ENCODE measurements at places on chromosomes 2 and 18.

DNA sequence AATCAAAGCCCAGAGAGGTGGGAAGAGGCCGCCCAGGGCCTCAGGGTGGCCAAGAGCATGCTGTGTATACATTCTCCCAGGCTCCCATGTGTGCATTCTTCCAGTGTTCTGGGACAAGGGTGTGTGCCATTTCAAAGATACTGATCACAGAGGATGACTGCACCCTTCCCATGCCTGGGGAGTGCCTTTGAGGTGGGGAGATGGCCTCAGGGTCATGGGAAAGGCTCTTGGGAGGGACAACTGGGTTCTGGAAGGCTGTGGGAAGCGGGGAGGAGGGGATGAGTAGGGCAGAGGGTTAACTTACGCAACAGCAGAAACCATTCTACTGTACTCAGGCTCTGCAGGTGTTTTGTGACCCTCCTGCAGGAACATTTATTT lies 40.9 kb downstream of the KLHL29 start:
- no peak for DNase-seq

DNA sequence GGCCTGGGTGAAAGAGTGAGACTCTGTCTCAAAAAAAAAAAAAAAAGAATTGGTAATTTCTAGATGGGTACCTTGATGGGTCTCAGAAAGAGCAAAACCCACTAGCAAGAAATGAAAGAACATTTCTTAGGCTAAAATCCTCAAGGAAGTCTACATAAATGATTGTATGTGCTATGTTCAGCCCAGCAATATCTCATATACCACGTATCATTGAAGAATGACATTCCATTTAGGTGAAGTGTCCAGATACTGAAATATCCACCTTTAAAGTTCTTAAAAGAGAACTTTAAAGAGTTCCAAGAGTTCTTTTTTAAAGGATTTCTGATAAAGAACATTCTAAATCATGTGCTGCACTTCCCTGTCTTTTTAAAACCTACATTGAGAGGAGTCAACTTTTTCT lies 19.2 kb downstream of the NRP2 start:
- DNase-seq = no peak

GRCh38 chr2:108315444-108315934 lies 26.8 kb downstream of the SULT1C2 start:
- DNase-seq = peak; percentile 19

DNA sequence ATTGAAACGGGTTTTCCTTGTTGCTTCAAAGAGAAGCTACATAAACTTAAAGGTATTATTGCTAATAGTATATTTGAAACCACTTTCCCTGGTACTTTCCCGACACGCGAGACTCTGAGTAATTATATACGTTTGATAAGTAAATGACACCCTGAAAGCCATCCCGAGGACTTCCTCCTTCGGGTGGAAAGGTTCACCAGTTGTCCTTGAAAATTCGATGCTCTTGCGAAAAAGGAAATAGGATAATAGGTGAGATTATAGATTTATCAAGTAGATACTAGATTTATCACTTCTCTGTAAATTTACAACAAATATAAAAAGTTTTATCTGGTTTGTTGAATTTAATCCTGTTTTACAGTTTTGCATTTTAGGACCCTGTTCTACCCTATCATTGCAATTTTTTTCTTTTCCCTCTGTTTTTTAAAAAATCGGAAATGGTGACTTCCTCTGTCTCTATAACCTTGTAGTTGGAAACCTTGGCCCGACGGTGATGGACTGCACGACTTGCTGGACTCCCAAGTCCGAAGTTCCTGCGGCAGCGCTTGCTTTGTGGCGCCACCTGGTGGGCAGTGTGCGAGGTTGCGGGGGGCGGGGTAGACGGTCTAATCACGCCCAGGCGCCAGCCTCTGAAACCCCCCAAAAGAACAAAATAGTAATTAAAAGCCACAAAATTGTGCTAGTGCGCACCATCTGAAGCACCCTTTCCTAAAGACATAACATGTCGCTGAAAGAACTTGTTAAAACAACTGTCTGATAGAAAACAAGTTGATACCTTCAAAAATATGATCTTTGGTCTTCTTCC lies 972 bp upstream of the DLX2 start:
- peak; percentile 87 for DNase-seq

DNA sequence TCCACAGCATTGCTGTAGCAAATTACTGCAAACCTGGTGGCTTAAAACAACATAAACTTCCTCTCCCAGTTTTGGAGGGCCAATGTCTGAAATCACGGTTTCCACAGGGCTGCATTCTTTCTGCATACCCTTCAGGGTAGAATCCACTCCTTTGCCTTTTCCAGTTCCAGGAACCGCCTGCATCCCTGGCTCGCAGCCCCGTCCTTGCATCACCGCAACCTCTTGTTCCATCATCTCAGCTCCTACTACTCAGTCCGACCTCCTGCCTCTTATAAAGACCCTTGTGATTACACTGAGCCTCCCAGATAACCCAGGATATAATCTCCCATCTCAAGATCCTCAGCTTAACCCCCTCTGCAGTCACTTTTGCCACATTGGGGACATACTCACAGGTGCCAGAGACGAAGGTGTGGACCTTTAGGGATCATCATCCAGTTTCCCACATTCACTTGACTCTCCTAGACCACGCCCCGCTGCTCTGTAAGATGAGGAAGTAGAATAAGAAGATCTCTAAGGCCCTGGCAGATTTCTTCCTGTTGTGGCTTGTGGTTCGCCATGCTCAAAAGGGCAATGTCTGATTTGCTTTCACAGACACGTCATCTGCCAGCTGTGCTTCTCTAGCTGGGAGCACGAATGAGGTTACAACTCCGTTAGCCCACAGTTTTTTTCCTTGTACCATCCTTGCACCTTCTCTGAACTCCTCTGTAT lies 103.6 kb upstream of the AGAP1 start:
- DNase-seq = no peak

DNA sequence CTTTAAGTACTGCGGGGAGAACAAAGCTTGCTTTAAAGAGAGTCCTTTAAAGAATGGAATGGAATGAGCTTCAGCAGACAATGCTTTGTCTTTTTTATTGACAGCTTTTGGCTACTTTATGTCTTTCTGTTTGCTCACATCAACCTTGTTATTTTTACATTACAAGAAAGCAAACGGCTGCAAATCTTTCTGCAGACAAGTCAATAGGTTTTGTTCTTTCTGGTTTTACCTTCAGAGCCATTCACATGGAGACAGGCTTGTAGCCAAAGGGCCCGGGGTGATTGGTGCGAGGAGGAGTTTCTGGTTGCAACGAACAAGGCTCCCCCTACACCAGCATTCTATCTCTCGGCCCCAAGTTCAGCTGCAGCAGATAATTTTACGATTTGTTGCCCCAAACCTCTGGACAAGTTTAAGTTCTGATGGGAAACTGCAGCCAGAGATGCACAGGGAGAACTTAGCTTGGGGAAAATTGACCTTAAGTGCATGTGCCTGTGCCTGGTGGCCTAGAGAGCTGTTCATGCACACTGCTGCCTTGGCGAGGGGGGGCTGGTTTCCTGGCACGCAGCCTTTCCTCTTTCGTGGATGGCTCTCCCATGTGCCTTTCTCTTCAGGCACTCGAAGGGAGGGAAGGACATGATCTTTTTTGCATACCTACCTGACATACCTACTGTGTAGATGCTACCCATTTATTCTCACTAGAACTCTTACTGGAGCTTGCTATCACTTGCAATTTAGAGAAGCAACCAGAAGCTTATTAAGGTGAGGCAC lies 543.2 kb downstream of the DCDC2C start:
- peak; percentile 76 for DNase-seq

GRCh38 chr18:52312346-52312745 lies 27.7 kb upstream of the DCC start:
- peak; percentile 77 for DNase-seq

- DNase-seq = no peak
These were observed 36.7 kb upstream of the ITGA4 start for GRCh38 chr2:181420259-181421130.

GRCh38 chr2:239494578-239494977 lies 93.8 kb upstream of the HDAC4 start:
- no peak for DNase-seq

GRCh38 chr2:5410991-5411700 lies 281.0 kb upstream of the SOX11 start:
- peak; percentile 27 for DNase-seq

DNA sequence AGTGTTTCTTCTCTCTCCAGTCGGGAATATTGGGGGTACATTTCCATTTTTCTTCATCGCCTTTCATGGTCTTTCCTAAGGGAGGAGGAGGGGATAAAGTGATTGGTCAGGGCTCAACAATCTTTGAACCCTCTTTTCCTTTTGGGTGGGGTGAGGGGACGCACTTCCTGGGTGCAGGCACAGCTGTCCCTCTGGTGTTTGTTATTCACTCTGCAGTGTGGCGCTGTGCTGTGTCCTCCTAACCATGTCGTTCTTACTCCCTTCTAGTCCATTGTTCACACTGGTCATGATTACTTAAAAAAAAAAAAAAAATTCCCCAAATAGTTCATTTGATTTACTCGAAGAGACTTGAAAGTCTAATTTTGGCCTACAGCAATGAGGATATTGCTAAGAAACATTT lies 44.4 kb downstream of the ZBTB14 start:
- no peak for DNase-seq

GRCh38 chr2:180325416-180326120 lies 318.5 kb upstream of the CWC22 start:
- no peak for DNase-seq

GRCh38 chr2:129164220-129164949 lies 815.1 kb upstream of the RAB6C start:
- DNase-seq = no peak

GRCh38 chr18:24875777-24876176 lies 415.3 kb downstream of the HRH4 start:
- DNase-seq = no peak

GRCh38 chr18:38747153-38747552 lies 1181.6 kb upstream of the CELF4 start:
- no peak for DNase-seq

GRCh38 chr2:37489536-37489935 lies 145.1 kb downstream of the QPCT start:
- no peak for DNase-seq

- DNase-seq = no peak
These were observed 10.0 kb upstream of the CELF4 start for GRCh38 chr18:37575646-37576045.

DNA sequence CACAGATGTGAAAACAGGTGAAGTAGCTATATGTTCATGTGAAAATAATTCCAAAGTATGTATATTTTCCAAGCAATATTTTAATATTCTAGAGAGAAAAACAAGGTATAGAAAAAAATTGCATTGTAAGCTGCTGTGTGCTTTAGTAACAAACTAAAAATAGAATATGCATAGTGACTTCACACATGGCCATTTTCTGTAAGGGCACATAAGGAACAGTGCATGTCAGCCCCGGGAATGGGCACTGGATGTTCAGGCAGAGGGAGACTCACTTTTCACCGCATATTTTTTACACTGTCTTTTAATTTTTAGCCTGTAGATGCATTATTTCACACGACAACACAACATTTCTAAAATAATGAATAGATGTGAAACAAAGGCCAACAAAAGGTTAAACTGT lies 46.0 kb downstream of the CMPK2 start:
- DNase-seq = no peak

GRCh38 chr2:239201531-239201876 lies 199.3 kb downstream of the HDAC4 start:
- DNase-seq = no peak

DNA sequence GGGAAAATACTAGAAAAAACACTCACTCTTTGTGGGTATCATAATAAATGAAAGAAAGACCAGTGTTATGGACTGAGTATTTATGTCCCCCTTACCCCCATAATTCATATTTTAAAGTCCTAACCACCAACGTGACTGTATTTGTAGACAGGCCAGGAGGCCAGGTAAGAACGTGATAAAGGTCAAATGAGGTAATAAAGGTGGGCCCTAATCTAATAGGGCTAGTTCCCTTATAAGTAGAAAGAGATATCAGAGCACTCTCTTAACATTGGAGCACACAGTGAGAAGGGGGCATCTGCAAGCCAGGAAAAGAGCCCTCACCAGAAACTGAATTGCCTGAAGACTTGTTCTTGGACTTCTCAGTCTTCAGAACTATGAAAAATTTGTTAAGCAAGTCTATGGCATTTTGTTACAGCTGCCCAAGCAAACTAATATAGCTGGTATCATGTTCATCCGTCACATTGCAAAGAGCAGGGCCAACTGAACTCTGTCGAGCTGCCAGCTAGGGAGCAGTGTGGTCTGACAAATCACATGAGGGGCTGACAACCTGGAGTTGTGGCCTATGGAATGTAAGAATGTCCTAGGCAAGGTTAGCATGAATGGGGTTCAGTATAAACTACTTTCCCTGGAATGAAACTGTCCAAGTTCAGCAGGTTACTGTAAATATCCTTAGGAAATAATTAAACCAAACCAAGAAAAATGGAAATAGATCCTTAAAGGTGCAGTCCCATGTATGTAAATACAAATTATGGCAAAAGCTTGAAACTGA lies 280.9 kb downstream of the ZNF385B start:
- no peak for DNase-seq

- DNase-seq = no peak
These were observed 59.7 kb upstream of the TMEM18 start for GRCh38 chr2:736939-737338.

- DNase-seq = no peak
These were observed 80.6 kb downstream of the MAP4K4 start for GRCh38 chr2:101778102-101778501.

- no peak for DNase-seq
These were observed 263.9 kb downstream of the LTBP1 start for GRCh38 chr2:33210626-33211025.

GRCh38 chr18:25057491-25058050 lies 294.4 kb downstream of the ZNF521 start:
- DNase-seq = no peak

GRCh38 chr18:10147226-10147625 lies 233.4 kb downstream of the VAPA start:
- no peak for DNase-seq

- no peak for DNase-seq
These were observed 12.2 kb downstream of the SCN1A start for GRCh38 chr2:166115589-166115988.

- DNase-seq = no peak
These were observed 202.7 kb downstream of the PTH2R start for GRCh38 chr2:208609166-208609804.

DNA sequence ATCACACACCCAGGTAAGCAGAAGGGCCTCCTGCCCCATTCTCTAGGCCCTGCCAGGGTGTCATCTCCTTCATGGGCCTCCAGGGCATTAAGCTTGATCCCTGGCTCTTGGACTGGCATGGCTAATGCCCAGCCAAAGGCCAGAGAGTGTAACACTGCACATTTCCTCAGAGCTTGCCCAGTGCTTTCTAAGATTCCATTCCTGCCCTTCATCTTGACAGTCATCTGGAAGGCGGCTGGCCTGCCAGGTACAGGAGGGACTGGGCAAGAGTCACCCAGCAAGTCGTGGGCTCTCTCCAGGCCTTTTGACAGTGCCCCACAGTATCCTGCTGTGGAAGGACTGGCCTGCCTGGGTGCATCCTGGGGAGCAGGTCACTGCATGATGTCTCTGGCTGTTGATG lies 268.9 kb downstream of the HAUS1 start:
- no peak for DNase-seq

DNA sequence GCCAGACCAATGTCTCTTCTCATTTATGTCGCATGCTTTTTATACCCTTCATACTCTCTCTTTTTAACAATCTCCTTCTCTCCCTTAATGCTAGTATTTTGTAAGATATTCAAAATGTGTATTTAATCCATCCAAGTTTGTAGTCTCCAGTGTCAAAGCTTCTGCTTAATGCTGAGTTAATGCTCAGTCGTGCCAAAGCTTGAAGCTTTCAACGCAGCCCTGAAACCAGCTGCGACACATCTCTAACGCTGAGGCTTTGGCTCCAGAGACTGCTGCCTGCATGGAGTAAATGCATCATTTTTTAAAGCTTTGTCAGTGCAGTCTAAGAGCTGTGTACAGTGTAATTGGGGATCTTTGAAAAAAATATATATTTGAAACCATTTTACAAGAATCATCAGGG lies 2108.8 kb upstream of the PIK3C3 start:
- no peak for DNase-seq
